Fibroblast of skin of left biceps (primary cell): ENCODE measurements at places on chromosomes 3 and 15.
A peak's percentile ranks its signal among the peaks of the same experiment; 100 is the strongest.

DNA sequence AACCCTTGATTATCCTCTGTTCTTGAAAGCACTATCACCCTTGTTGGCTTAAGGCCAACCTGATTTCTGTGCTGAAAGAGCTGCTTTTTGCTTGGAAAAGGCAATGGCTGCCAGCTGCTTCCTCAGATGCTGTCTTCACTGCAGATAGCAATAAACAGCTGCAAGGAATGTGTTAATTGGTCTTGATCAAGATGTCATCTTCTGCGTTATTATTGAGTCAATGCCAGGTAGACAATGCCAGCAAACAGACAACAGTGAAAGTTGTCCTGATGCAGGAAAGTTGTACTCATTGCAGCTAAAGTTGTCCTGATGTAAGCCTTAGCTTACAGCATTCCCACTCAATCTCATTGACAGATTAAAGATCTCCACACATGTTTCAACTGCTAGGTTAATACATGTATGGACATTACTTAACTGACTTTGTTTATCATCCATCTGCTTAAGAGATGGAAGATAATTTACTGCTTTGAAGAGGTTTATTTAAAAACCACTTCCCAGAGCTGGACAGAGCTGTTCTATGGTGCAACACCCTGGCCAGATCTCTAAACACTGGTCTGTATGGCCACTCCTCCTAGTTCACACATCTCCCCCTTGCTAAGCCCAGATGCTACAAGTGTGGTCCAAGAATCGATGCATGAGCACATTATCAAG is 251.0 kb upstream of the MCTP2 start:
- DNase-seq, result no peak

- DNase-seq, result peak; percentile 77
Observed at GRCh38 chr3:30368978-30369377, 237.4 kb upstream of the TGFBR2 start.

DNA sequence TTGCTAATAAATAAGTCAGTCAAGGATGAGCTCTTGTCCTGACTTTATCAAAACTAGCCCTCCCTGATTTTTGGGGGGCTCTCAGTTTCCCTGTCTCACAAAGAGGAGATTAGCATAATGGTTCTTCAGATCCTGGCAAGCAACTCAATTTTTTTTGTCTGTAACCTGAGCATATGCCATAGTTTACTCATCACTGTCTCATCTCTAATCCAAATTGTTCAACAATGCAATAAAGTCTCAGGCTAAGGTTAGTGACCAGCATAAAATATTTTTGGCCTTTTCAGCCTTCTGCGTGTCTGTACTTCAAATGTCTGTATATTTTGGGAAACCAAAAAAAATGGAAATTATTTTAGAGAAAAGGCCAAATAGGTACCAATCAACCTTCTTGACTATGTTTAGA is 465.6 kb upstream of the TPRG1 start:
- DNase-seq, result no peak

DNA sequence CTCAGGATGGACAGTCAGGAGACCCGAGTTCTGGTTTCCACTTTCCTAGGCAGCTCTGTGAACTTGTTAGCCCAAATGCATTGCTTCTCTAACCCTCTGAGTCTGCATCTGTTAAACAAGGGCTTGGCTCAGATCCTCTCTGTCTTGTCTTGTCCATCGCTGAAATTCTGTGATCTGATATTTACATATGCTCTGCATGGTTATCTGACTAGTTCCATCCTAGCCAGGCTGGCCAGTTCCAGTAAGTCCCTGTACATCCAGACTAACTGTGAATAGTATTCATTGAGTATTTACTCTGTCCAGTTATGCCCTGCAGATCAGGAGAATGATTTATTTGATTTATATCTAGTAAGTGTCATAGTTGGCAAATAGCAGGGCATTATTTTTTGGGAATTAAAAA is 27.0 kb upstream of the SV2B start:
- no peak for DNase-seq

- no peak for DNase-seq
Observed at GRCh38 chr15:73832657-73833056, 40.7 kb upstream of the TBC1D21 start.

GRCh38 chr3:95311272-95311671 is 1248.4 kb downstream of the NSUN3 start:
- DNase-seq, result no peak

GRCh38 chr3:20747741-20748140 is 561.7 kb upstream of the SGO1 start:
- DNase-seq, result peak; percentile 37

DNA sequence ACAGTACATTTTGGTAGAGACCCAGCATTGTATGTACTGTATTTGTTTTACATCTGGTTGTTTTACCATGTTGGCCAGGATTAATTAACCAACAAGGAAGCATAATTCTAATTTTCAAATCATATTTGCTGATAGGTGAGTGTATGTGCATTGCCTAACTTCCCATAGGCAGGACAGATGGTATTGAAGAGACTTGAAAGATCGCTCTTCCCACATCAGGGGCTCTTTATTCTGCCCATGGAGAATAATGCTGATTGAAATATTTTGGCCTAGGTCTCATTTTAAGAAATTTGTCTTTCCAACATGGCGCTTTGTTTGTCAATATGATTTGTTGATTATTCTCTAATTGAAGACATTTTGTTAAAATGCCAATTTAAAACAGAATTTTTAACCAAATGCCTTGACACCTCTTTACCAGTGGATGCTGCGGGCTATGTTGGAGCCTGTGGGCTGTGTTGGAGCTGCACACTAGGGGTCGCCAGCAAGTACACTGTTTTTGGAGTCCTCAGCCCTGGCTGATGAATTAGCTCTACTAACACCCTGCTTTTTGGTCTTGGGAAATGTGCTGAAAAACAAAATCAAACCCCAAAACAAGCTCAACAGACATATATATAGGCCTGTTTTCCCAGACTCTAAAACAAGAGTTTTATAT is 5.3 kb downstream of the P2RY12 start:
- no peak for DNase-seq

- DNase-seq, result no peak
Observed at GRCh38 chr15:56533731-56534403, 68.9 kb upstream of the MNS1 start.

- DNase-seq, result no peak
Observed at GRCh38 chr3:187228740-187229139, 31.5 kb downstream of the RTP1 start.

DNA sequence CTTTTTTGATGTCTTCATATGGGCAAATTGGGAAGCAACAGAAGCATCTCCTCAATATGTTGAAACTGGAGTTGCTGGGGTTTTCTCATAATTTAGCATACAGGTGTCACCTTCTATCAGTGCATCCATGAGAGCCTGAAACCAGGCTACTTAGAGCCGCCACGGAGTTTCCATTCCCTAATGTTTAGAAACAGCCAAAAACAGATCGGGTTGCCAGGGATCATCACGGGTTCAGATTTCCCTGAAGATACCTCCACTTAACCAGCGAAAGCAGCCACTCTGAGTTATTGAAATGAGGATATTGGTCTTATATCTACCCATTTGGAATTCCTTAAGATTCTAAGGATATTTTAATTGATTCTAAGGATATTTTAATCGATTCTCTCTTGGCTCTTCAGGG is 14.5 kb downstream of the TERB2 start:
- DNase-seq, result no peak

GRCh38 chr15:67944010-67944641 is 104.3 kb upstream of the RNU6-1 start:
- DNase-seq, result no peak

GRCh38 chr15:66288551-66289185 is 4.7 kb upstream of the DIS3L start:
- no peak for DNase-seq
